WTC11 (cell line): ENCODE measurements at places on chromosomes 6 and 20. TPM values are rescaled to one million over a fixed set of nuclear protein-coding genes. Genes with fewer than 3 reads are reported as not detected.

DNA sequence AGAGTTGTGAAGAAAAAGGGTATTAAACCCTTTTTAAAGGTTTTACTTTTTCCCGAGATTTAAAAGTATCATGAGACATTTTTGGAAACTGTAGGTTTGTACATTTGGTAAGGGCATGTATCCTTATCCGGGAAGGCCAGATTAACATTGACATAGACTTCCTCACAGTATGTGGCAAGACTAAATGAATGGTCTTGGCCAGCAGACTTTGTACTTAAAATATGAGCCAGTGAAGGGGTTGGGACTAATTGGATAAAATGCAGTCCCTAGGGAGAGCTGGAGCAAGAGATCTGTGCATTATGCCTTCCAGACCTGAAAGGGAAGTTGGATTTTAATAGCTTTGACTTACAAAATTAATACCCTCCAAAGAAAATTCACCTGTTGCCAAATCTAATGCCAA, 60.4 kb upstream of the CCN2 start:
- no peak for DNase-seq

Gene HEY2
- 10.6 to 12.3 TPM (median 11.5 TPM) in 3 replicates for total RNA-seq

GRCh38 chr6:33412140-33413009, 1.6 kb downstream of the PHF1 start:
- DNase-seq = no peak

Gene PAX1
- total RNA-seq = not detected in 3 replicates

Gene POPDC3
- 1.7 to 2.8 TPM (median 2.7 TPM) in 3 replicates for total RNA-seq

DNA sequence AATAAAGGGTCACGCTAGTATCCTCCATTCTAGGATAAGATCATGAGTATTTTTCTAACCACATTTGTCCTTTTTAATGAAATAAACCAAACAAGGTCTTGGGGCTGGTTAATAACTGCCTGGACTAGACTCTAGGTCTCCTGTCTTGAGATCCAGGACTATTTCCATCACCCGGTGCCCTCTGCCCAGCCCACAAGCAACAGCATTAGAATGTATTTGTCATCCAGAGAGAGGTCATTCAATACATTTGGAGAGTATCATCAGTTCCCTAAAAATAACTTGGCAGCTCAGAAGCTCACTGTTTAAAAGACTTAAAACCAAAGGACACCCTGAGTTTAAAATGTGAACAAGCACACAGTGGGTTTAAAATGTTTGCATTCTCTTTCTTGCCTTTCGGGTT, 4.4 kb upstream of the RBM24 start:
- DNase-seq = no peak

DNA sequence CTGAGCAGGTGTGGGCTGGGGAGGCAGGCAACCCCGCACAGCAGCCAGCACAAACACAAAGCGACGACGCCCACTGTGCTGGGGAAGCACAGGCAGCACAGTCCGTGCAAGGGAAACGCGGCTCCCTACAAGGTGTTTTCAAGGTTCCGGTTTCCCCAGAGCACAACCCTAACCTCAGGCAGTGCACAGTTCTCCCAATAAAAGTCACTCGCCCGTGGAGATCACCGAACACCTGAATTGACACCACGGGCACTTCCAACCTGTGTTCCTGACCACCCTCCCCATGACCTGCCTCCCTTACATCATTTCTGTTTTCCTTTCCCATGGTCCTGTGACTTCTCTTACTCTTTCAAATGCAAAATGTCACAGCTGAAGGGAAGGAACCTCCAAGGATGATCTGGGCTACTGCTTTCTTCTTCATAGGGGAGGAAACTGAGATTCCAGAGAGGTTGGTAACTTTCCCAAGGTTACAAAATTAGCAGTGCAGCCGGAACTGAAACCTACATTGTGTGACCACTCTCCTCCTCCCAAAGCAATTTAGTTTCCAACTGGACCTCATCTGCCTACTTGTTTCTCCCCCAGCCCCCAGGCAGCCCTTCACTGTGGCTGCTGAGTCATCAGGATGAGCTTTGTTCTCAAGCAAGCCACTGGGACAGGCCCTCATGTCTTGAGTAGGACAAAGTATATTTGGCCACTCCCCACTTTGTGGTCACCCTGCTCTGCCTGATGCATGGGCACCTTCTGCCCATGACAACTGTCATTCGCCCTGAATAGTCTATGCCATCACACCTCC, 125.3 kb downstream of the ATXN1 start:
- peak; percentile 16 for DNase-seq

- no peak for DNase-seq
These were observed 85.3 kb upstream of the ZNF184 start for GRCh38 chr6:27558028-27558724.

Gene SLC22A2
- total RNA-seq = 0.44 to 0.96 TPM (median 0.78 TPM) in 3 replicates

Gene PDYN
- total RNA-seq = 0.14 to 0.28 TPM (median 0.21 TPM) in 3 replicates

DNA sequence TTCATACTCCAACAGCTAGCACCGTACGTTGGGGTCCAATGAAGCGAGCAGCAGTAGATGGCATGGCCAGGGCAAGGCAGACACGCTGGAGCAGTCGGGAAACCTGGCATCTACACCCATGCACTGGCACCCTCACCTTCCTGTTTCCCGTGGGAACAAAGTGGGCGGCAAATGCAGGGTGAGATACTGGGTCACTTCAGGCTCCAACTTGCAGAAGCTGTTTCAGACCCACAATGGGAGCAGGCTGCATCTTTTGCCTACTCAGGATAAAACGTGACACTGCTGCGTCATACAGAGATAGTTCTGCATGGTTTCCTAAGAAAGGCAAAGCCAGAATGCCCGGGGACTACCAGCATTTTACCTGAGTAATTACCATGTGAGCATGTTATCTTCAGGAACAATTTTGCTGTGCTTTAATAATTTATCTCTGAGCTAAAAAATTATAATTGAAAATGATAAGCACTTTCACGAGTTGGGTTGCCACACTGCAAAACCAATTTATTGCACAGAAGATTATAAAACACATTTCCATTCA, 10.9 kb upstream of the CD93 start:
- no peak for DNase-seq

DNA sequence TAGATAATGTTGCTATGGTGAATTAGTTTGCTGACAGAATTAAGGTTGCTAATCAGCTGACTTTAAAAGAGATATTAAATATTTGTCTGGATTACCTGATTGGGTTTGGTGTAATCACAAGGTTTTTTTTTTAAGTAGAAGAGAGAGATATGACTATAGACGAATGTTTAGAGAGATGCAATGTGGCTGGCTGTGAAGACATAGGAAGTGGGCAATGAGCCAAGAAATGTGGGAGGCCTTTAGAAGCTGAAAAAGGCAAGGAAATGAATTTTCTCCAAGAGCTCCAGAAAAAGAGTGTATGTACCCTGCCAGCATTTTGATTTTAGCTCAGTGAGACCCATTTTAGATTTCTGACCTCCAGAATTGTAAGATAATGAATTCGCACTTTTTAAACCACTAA, 598.3 kb downstream of the PKHD1 start:
- DNase-seq = no peak

- no peak for DNase-seq
These were observed 817 bp upstream of the SLCO4A1 start for GRCh38 chr20:62641321-62642050.

Gene C4B
- 3.7 to 5.1 TPM (median 5.0 TPM) in 3 replicates for total RNA-seq

DNA sequence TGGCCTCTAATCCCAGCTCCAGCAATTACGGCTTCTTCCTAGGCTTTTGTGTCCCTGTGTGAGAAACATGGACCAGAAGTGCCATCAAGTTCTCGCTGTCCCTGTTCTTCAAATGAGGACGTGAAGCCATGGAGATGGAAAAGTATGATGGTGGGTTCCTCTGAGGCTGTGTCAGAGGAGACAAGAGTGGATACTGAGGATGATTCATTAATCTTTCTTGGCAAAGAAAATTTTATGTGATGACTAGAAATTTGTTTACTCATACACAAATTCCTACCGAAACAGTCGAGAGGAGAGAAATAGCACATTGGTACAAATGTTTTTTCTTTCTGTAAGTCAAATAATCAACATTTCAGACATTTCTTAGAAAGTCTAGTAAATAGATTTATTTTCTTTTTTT, 35.0 kb upstream of the PNRC1 start:
- no peak for DNase-seq

Gene PSORS1C1
- 0.11 to 0.66 TPM (median 0.34 TPM) in 3 replicates for total RNA-seq

Gene BPIFB1
- 0.09 to 0.11 TPM in 2 of 3 replicates, not detected in the other for total RNA-seq

- DNase-seq = no peak
These were observed 39.3 kb downstream of the LRRC1 start for GRCh38 chr6:53834132-53834531.

Gene PHACTR1
- 13.5 to 15.5 TPM (median 13.6 TPM) in 3 replicates for total RNA-seq

DNA sequence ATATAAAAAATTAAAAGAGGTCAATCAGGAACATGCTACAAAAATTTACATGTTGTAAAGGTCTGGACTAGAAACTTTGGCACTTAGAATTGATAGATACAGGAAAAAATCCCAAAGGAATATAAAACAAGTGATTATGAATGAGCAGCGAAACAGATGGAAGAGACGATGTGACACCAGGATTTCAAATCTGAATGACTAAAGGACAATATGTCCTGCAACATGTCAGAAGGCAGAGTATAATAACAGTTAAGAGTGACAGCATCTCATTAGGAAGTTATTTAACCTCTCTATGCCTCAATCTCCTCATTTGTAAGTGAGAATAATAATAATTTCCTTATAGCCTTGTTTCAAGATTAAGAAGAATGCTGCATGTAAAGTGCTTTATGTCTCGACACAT, 50.3 kb downstream of the FRK start:
- DNase-seq = no peak

GRCh38 chr6:38501931-38502330, 137.8 kb downstream of the BTBD9 start:
- DNase-seq = no peak

Gene SPTLC3
- 0.13 to 0.64 TPM (median 0.48 TPM) in 3 replicates for total RNA-seq

DNA sequence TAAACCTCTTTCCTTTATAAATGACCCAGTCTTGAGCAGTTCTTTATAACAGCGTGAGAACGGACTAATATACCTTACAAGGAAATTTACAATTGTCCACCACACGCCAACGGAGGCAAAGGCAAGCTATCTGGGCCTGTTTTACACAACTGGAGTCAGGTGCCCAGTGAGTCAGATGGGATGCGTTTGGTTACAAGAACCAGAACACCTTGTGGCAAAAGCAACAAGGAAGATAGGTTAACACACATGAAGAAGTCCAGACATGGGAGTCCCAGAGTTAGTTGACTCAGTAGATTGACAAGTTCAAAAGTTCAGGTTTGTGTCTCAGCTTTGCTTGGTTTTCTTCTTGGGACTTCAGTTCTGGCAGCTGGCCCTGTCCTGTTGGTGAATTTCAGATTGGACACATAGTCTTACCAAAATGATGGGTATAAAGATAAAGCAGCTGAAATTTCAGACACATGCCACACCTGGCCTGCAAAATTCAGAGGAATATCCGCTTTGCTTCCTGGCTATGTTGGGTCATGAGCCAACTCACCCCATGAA, 97.9 kb downstream of the PXDC1 start:
- DNase-seq = no peak

GRCh38 chr6:115078555-115078954, 735.7 kb upstream of the HS3ST5 start:
- no peak for DNase-seq

DNA sequence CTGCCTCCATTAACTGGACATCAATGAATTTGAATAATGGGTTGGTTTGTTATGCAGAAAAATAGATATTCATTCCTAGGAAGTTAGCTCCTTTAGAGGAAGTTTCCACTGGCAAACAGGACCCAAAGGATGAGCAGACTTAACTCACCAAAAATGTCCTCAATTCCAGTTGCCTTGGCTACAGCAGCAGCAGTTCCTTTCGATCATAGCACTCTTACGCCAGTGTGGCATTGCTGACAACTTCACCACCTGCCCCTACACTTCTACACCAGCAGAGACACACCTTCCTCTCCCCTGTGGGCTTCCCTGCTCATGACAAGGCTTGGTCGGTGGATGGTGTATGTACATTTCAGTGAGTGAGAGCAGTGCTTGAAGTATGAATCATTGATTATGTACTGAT, 532.8 kb downstream of the QKI start:
- DNase-seq = no peak

Gene NSFL1C
- total RNA-seq = 76.7 to 85.5 TPM (median 83.2 TPM) in 3 replicates

- no peak for DNase-seq
These were observed 412.6 kb upstream of the PLCB4 start for GRCh38 chr20:8656335-8656734.

DNA sequence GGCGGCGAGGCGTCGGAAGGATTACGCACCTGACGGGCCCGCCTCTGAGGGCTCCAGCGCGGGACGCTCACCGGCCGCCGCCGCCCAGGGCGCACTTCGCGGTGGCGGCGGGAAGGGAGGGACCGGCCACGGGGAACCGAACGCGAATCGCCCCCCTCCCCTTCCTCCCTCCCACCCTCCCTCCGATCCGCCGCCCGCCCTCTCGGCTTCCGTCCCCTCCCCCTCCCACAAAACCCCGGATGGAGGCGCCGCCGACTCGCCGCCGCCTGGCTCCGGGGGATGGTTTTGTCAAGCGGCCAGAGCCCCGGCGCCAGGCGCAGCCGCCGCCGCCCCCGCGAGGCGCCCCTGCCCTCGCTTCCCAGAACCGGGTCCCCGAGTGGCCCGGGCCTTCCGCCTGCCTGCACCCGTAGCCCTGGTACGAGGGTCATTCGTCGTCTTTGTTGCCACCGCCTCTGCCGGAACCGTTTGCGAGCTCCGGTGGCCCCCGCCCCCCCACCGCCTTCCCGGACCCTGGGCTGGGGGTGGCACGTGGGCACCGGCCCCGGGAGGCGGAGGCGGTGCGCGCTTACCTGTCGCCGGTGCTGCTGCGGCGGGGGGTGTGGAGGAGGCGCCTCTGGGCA, 398 bp downstream of the ZBTB2 start:
- peak; percentile 65 for DNase-seq
